ENCODE measurements at places on chromosomes 16 and 17.

DNA sequence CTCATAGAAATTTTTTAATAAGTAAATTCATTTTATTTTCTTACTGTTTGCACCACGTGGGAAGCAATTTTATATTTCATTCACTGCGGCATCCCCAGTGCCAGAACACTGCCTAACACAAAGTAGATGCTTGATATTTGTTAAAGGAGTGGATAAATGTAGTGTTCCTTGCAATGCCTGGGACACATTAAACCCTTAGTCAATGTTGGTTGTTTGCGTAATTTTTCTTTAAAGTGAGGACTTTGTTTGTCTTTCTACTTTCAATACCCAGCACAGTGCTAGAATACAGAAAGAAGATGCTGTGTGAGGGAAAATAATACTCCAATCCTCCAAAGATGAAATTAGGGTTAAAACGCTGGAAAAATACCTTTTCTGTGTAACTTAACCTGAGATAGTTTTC lies 299.3 kb downstream of the MAP2K6 start:
- no peak for DNase-seq

- no peak for DNase-seq
Observed at GRCh38 chr16:9123871-9124270, 32.4 kb downstream of the HAPSTR1 start.

DNA sequence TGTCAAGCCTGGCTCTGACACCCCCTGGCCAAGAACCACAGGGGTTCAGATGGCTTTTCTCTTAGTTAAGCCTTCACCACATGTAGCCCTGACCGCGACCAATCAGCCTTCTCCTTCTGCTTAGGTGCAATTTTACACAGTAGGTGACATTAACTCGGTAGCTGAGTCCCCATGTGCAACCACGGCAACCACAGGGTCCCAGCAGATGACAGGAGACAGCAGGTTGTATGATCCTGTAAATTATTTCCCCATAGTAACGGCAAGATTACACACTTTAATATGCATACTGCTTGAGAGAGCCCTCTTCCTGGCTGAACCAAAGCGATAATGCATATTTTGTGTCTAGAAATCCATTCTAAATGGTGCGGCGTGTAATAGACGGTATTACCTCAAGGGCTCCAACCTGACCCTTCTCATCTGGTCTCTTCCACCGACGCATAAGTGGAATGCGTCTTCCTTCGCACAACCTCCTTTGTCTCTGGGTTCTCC lies 458.7 kb upstream of the ZFHX3 start:
- DNase-seq = no peak

- DNase-seq = no peak
Observed at GRCh38 chr17:81652906-81653771, 3.2 kb downstream of the PDE6G start.

DNA sequence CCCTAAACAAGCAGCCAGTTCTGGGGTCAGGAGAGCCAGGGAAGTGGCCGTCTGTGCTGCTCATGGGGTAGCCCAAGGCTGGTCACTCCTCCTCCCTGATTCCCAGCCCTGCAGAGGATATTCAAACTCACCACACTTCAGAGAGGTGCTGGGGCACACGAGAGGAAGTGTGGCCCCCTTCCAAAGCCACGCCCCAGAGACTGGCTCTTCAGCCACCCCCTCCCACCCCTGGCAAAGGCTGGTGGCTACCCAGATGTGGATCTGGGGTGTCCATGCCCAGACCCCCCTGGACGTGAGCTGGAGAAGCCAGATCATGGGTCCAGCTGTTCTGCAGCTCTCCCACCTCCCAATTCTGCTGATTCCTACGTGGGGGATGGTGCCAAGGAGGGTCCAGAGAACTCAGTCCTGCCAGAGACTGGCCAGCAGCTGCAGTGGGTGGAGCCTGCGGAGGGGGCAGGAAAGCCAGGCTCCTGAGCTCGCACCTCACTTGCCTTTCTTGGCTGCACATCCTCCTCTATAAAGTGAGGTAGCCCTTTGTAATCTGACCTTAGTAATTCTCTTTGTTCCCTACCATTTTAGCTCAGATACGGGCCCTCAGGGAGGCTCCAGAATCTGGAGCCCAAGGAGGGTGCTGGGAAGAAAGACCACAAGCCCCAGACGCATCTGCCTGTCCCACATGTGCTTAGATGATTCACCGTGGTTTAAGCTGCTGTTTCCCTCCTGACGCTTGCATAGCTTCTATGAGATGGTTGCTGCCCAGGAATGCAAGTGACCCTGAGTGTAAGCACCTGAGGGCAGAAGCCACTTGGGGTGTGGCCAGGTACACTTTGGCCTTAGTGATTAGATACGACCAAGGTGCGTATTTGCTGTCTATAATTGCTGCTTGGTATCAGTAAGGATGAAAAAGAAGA lies 15.3 kb downstream of the SDK2 start:
- no peak for DNase-seq

DNA sequence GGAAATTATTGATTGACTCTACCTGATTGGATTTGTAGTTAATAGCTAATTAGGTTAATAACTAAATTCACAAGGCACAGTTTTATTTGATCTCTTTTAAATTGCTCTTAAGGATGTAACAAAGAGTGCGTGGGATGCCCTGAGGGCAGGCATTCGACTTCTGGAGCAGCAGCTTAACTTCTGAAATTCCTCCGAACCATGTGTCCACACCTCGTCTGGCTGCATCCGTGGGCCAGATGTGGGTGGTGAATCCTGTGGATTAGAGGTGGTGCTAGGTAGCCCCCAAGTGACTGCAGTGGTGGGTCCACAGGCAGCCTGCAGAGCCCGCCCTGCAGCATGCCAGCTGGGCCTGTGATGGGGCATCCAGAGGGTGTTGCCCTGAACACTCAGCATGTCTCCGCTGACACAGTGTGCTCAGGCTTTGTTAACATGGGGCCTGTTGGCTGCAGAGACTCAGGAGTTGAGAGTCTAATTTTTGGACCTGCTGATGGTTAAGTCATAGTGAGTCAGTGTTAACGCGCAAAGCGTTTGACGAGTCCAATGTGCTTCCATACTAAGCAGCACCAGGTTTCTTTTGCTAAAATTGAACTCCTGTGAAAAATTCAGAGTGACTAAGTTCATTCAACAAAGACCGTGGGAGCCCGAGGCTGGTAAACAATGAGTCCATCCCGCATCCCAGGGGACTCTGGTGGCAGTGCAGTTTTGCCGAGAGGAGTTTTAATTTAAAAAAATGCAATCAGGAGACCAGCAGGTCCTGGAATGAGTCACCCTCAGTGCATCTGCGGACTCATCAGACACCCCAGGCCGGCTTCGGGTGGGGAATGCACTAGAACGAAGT lies 3.8 kb upstream of the NPB start:
- no peak for DNase-seq

- peak; percentile 32 for DNase-seq
Observed at GRCh38 chr16:14193316-14193871, 122.3 kb downstream of the MRTFB start.

DNA sequence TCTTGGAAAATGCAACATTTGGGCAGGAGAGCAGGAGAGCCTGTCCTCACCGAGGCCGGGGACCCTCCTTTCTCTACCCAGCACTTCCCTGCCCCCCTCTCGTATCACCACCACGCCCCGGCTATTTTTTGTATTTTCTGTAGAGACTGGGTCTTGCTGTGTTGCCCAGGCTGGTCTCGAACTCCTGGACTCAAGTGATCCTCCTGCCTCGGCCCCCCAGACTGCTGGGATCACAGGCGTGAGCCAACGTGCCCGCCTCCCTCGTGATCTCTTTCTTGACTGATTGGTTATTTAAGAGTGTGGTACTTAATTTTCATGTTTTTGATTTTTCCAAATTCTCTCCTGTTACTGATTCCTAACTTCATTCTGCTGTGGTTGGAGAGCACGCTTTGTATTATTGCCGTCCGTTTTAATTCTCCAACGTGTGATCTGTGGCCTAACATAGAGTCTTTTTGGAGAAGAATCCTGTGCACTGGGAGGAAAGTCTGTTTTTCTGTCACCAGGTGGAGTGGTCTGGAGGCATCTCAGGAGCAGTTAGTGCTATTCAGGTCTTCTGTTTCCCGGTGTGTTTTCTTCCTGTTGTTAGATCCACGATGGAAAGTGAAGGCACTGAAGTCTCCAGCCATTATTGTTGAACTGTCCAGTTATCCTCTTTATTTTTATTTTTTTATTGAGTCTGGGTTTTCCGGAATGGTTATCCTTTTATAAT lies 40.4 kb downstream of the ZNF778 start:
- no peak for DNase-seq

- DNase-seq = no peak
Observed at GRCh38 chr17:39573447-39574298, 34.0 kb downstream of the NEUROD2 start.

GRCh38 chr17:1423456-1424135 lies 23.6 kb upstream of the YWHAE start:
- DNase-seq = no peak

GRCh38 chr17:76683011-76683755 lies 27.6 kb downstream of the MXRA7 start:
- DNase-seq = no peak

DNA sequence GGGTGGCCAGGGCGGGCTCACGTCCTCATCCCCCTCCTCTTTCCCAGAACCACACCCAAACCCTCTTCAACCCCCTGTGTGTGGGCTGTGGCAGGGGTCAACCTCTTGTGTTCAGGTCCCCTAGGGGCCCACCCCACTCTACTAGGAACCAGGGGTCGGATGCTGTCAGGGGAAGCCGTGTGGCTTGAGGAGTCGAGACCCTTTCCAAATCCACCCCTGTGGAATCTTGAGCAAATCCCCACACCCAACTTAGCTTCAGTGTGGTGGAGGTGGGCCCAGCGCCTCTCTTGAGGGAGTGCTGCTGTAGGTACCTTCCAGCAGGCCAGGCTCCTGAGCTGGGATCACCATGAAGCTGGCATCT lies 121.5 kb downstream of the MRM1 start:
- no peak for DNase-seq

- no peak for DNase-seq
Observed at GRCh38 chr17:40538019-40538935, 27.0 kb downstream of the CCR7 start.

DNA sequence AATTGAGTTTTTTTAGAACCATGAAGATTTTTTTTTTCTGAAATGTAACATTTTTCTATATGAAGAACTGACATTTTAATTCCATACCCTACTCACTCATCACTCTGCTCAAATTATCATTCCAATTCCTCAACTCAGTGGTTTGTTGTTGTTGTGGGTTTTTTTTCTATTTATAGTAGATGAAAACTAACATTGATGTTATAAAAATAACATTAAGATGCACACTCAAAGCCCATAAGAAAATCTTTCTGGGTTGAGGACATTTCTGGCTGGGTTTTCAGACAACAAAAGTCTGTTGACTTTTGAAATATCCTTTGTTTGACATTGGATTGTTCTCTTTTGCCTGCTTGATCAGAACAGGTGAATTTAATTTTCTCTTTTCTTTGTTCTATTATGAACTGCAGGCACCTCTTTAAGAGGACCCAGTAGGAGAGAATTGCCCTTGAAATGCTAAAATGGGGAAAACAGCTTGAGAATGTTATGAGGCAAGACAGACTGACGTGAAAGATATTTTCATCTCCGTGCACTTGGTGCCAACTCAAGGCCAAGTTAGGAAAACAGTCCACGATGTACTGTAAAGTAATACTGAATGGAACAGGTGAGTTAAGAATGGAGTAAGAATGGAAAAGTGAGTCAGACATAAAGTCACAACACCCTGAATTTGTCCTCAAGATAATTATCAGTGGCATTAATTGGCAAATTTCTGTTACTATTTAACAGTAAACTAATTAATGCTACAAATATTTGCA lies 16.1 kb upstream of the ABCA5 start:
- no peak for DNase-seq

- no peak for DNase-seq
Observed at GRCh38 chr16:88923926-88924833, 52.8 kb downstream of the CBFA2T3 start.

GRCh38 chr16:29779474-29779873 lies 1.4 kb downstream of the ZG16 start:
- DNase-seq = no peak

- no peak for DNase-seq
Observed at GRCh38 chr17:50918933-50919296, 52.8 kb upstream of the TOB1 start.

- DNase-seq = no peak
Observed at GRCh38 chr17:58632324-58633314, 59.2 kb downstream of the TEX14 start.

DNA sequence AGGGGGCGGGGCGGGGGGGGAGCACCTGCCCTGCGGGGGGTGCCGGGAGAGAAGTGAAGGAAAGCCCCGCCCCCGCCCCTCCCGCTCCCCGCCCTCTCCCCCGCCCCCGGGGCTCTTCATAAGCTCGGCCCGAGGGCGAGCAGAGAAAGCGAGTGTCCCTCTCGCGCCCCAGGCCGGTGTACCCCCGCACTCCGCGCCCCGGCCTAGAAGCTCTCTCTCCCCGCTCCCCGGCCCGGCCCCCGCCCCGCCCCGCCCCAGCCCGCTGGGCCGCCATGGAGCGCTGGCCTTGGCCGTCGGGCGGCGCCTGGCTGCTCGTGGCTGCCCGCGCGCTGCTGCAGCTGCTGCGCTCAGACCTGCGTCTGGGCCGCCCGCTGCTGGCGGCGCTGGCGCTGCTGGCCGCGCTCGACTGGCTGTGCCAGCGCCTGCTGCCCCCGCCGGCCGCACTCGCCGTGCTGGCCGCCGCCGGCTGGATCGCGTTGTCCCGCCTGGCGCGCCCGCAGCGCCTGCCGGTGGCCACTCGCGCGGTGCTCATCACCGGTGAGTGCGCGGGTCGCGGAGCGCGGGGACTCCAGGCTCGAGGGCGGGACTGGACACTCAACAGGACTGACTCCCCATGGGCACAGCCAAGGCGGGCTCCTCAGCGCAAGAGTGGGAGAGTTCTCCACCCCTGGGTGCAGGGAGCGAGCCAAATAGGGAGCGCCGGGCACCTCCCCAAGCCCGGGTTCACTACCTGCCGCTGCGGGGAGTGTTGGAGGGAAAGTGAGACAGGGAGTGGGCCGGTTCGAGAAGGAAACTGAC lies at the start of gene HSD11B2:
TSS of gene HSD11B2 (plus strand) at position 145 of the 798 bp plus-strand sequence. CDS start at position 273, 128 bp downstream.
- no peak for DNase-seq

- DNase-seq = peak; percentile 4
Observed at GRCh38 chr16:77584205-77584859, 138.0 kb upstream of the NUDT7 start.

DNA sequence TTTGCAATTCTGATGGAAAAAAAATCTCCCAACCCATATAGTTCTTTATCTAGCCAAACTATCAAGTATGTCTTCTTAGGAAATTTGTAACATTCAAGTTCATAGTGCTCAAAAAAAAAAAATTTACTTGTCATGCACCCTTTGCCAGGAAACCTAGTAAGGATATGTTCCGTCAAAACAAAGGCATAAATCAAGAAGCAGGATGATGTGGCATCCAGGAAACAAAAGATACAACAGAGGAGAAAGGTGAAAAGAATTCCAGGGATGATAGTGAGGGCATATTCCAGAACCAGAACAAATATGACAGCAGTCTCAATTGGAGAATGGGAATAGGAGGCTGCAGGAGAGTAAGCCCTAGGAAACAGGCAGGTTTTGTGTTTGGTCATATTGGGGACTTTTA lies 104.6 kb downstream of the SPAG9 start:
- no peak for DNase-seq

DNA sequence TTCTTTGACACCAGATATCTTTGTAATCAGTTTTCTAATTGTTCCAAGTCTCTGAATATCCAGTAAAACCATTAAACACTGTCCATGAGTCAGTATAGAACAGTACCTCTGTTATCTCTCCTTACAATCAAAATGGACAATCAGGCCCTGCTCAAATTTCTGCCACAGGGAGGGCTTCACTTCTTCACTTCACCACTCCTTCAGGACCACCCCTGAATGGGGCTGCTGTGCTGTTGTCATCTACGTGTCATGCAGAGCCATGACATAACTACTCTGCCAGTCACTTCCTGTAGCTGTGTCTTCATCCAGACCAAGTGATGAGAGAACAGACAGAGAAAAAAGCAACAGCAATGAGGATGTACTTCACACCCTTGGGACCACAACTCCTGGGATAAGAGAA lies 116.9 kb downstream of the TANC2 start:
- DNase-seq = no peak
